Stimulated activated CD8-positive, alpha-beta memory T cell treated with anti-CD3 and anti-CD28 coated beads, Interleukin-2, amount 100 ng/mL, for 48 hours (primary cell): ENCODE measurements at places on chromosomes 3 and 15.

DNA sequence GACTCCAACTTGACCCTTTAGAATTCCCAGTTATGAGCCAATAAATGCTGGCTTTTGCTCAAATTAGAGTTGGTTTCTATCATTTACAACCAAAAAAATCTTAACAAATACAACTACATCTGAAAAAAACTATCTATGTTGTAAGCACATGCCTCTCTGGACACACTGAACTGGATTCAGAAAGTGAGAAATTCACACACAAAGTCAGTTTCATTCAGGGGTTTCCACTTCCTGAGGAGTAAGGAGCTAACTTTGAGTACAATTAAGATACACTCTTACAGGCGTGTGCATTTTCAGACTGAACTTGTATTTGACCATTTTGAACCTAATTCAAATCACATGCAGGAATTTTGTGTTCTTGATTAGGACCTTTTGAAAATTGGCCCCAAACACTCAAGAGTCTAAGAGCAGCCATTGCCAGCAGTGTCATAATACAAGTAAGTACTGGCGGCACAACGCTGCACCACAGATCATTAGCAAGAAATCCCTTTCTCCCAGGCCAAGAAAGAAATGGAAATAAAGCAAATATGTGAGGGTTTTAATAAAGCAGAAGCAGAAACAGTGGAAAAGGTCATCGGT is 31.2 kb downstream of the LINS1 start:
- DNase-seq = no peak

DNA sequence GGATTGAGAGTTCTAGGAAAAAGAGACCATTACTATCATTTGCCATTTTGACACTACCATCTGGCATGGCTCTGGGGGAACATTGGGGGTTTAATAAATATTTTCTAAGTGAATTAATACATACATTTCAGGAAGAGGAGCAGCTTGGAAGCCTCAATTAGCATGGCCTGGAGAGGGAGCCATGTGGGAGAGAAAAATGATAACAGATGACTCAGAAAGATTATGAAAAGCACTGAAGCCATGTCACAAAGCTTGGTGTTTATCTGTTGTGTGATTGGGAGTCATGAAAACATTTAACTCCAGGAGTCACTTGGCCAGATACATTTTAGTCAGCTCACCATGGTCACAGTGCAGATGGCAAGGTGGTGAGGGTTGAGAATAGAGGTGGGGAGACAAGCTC is 121.0 kb downstream of the SSR3 start:
- no peak for DNase-seq

GRCh38 chr3:169147238-169148008 is 516.1 kb downstream of the MECOM start:
- DNase-seq = no peak

- DNase-seq = no peak
Measured at GRCh38 chr3:71144525-71145253, 438.8 kb downstream of the FOXP1 start.

DNA sequence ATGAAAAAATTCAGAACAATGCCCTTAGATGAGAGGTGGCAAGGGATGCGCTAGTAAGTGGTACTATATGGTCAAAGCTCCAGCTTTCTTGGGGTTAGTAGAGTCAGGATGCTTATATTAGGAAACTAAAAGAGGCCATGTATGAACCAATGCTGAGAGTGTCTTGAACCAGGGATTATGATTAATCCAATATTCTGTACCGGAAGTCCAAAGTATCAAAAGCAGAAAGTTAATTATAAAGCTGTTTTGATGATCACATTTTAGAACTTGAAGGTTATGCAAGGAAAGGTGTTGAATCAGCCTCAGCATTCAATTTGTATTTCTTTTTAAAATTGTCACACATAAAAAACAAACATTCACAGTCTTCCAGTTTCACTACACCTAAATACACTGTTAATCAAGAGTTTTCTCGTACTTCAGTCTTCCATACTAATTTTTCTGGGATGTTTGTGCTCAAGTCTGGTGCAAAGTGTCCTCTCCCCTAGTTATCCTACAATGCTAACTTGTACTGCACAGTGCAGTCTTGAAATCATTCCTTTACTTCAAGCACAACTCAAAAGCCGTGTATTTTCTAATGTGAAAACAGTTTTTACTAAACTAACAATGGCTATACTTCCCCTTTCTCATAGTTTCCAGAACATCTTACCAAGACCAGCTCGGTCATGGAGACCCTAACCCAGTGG is 10.7 kb upstream of the FAH start:
- DNase-seq = no peak

DNA sequence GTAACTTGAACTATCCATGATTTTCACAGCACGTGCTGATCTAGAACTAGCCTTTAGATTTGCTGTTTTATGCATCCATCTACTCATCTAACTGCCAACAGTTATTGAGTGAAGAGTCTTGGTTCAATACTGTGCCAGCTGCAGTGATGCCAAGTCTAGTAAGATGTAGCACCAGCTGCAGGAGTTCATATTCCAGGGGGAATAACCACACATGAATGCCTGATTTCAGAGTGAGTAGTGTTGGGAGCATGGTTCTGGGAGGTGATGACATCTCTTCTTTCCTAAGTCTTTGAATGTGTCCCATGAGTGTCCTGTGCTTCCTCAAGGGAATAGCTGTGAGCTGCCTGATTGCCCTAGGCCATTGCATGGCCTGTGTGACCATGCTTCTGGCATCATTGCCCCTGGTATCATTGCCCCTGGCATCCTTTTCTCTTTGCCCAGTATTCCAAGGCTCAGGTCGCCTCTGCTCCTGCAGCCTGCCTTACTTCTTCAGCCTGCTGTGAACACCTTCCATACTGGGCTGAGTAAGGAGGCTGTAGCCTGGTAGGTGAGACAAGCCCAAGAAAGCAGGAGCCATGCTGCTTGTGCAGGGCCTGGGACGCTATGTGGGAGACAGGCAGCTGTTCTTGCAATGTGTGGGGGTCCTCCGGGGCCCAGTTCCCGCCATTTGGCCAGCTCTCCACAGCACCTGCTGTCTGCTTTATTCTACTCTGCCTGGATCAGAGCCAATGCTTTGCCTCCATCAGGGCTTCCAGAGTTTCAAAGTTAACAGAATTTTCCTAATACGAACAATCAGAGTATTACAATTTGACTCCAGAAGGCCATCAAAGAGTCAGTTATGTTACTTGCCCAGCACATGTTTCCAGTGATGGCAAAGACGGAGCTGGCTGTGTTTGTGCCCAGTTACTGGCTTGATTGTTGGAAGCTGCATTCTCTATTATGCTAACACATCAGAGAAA is 73.2 kb downstream of the CLSTN2 start:
- DNase-seq = no peak

GRCh38 chr3:27626596-27627118 is 95.5 kb downstream of the EOMES start:
- DNase-seq = no peak

DNA sequence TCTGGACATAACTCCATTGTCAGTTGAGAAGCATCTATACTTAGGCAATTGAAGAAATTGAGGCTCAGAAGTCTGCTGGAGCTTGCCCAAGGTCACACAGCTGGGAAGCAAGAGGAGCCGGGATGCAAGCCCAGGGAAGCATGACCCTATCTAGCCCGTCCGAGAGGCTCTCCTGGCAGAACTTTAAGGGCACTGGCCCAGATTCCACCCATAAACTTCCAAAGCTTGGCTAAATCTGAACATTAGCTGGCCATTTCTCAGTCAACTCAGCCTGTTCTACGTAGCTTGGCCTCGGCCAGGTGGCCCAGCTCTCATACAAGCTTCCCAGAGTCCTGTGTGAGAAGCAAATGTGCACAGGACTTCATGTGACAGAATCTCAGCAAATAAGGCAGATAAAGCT is 75.8 kb downstream of the LRIG1 start:
- no peak for DNase-seq

GRCh38 chr15:25770618-25771337 is 92.3 kb downstream of the ATP10A start:
- no peak for DNase-seq

- DNase-seq = no peak
Measured at GRCh38 chr3:172449466-172450149, 1.4 kb upstream of the GHSR start.

GRCh38 chr15:101696829-101697228 is 27.4 kb downstream of the TARS3 start:
- no peak for DNase-seq
